ENCODE measurements at places on chromosomes 7 and 10.

GRCh38 chr10:93368210-93368609 is 113.9 kb downstream of the MYOF start:
- no peak for DNase-seq

GRCh38 chr7:131629217-131629882 is 72.9 kb upstream of the PODXL start:
- DNase-seq: no peak

DNA sequence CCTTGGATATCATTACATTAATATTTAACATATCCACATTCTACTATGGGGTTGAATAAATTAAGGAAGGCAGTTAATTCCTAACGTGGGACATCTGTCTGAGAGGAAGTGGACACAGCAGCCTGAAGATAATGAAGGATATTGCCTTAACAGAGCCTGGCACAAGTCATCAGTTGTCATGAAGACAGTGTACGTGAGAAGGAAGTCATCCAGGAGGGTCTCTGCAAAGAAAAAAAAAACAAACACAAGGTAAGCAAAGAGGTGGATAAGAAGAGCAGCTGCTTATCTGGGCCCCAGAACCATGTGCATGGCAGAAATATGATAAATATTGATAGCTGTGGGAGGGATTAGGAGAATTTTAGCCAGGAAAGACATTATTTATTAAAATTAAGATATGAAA is 190.0 kb downstream of the RAPGEF5 start:
- DNase-seq: no peak

DNA sequence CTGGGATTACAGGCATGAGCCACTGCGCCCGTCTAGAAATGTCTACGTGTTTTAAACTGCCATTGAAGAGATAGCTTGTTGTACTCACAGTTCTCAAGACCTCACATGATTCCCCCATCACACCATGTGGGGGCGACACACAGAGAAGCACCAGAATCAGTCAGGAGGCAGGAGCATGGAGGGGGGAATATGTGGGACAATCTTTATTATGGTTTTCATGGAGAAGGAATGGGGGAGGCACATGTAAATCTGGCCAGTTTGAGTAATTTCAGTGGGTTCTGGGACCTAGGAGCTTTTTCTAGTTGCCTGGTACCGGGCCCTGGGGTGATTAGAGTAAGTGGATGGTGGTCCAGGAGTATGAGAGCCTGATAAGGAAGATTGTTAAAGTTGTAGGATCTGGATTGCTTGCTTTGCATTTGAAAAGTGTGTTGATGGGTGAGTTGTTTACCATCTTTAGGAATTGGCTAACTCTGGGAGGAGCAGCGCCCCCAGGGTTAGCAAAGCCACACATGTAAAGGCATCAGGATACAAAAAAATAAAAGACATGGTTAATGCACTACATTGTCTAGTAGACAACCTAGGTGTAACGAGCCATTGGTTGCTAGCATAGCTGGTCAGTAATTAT is 85.4 kb upstream of the SLC13A1 start:
- no peak for DNase-seq
